ENCODE measurements at places on chromosomes 3 and 15.

- DNase-seq: no peak
Measured at GRCh38 chr3:50001511-50001910, 61.6 kb downstream of the RBM6 start.

- no peak for DNase-seq
Measured at GRCh38 chr15:52668133-52668532, 11.1 kb downstream of the ATOSA start.

DNA sequence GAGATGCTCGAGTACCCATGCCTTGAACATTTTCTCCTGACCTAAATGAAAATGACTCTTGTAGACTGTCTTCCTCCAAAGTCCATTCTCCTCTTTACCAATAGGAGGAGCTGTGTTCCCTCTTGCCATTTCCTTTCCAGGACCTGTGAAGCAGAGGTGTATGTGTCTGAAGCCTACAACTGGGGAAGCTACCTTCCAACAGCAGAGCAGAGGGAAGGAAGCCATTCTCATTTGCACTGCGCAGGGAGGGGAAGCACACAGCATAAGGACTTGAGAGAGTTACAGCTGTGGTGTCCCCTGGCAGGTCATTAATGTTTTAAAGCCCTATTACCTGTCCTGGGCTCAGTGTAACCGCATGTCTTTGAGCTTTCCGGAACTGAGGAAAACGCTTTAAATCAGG lies 38.7 kb downstream of the HSPBAP1 start:
- no peak for DNase-seq

DNA sequence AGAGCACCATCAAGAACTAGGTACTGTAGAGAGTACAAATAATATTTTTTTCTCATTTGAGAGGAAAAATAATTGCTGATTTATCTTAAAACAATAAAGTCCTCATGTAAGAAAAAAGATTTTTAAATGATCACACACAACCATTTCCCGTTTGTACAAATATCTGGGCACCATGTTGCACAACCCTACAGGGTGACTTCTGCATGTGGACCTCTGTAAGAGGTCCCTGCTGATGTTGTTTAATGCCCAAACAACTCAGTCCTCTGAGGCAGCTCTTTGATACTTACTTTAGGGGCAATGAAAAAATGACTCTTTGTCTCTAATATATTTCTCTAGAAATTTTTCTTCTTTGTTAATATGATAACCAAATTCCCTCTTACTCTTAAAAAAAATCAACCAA lies 168.1 kb upstream of the SATB1 start:
- no peak for DNase-seq

DNA sequence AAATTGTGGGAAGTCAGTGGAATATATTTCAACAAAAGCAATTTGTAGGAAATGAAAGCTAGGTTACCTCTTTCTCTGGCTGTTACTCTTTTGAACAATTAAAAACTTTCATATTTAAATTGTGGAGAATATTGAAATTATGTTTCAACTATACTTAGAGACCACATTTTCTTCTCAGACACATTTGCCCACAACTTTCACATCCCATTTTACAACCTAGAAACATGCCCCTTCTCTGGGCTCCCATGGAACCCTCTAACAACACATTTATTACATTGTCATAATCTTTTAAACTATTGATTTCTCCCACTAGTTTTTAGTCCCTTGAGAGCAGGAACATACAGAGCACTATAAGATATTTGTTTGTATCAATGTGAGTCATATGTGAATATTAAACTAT lies 211.7 kb upstream of the TTC14 start:
- no peak for DNase-seq

GRCh38 chr15:43509660-43510199 lies 7.7 kb upstream of the MAP1A start:
- DNase-seq: no peak

GRCh38 chr3:31345581-31345980 lies 187.1 kb upstream of the STT3B start:
- no peak for DNase-seq

- DNase-seq: no peak
Measured at GRCh38 chr3:105253225-105253624, 113.5 kb upstream of the ALCAM start.

DNA sequence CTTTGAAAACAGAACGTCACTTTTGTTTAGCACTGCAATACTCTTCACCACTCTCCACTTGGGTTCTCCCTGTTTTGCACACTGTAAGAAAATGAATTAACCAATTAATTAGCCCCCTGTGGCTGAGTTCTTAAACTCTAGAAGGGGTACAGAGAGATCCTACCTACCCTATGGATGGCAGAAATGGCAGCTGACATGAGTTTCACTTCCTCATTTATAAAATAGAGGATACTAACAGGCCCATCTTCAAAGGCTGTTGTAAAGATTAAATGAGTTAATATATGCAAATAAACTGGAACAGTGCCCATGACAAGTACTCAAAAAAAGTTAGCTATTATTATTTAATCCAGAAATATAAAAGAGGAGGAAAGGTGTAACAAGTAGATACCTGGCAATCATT lies 36.9 kb downstream of the SUCLG2 start:
- DNase-seq: no peak

GRCh38 chr3:40765884-40766283 lies 241.1 kb downstream of the ZNF621 start:
- no peak for DNase-seq

DNA sequence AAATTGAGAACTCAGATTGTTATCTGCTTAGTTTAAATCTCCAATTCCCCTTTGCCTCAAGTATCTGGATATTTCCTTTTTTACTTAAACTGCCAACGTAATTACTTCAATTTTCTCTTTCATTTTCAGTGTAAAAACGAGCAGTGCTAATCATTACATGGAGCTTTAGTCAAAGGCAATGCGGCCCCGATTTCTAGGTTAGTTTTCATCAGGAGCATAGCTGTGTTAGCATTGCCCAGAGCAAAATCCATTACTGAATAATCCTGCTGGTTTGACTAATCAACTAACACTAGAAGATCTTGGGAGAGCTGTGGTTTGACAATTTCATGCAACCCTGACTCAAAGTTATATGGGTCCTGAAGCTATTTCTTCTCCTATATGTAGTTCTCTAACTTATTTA lies 46.2 kb downstream of the ZPLD1 start:
- no peak for DNase-seq

DNA sequence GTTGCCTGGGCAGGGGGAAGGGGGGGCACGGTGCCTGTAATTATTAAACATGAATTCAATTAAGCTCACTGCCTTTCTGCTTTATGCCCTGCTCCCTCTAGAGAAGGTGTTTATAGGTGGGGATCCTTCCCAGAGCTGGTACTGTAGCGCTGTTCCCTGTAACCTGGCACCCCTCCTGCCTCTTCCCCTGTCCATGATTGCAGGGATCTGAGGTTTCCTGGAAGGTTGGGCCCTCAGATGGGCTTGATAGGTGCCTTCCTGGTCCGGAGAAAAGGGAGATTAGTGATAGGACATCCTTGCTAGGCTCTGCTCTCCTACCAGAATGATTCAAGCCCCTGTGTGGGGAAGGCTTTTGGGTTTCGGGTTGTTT lies 2.1 kb upstream of the FAM131A start:
- DNase-seq: no peak

- DNase-seq: no peak
Measured at GRCh38 chr3:143239031-143239430, 119.5 kb downstream of the CHST2 start.

- DNase-seq: peak; percentile 76
Measured at GRCh38 chr3:150384296-150385212, 23.5 kb upstream of the TSC22D2 start.

DNA sequence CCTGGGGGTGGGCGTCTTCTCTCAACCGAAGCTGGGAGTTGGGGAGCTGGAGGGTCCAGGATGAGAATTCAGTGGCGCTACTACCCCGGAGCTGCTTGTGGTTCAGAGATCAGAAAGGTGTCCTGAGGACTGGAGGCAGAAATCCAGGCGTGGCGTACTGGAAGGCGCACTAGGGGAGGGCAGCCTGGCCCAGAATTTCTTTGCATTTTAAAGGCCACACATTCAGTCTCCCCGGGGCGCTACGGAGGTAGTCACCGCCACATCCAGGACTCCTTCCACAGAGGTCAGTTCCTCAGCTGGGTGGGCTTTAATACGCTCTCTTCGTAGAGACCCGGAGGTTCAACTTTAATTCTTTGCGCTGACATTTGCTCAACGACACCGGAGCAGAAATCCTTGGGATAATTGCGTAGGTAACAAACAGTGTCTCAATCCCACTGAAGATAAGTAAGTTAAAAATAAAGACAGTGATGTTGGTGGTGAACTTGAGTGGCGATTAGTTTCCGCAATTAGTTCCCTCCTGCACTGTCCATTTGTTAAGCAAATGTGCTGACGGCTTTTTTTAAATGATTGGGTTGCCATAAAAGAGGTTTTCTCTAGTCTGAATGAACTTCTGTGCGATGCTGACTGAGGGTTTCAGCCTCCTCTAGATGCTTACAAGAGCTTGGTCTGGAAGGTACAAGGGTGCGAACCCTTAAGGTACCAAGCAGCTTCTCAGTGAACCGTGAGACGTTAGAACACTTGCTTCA lies 535 bp downstream of the MCTP2 start:
- no peak for DNase-seq

DNA sequence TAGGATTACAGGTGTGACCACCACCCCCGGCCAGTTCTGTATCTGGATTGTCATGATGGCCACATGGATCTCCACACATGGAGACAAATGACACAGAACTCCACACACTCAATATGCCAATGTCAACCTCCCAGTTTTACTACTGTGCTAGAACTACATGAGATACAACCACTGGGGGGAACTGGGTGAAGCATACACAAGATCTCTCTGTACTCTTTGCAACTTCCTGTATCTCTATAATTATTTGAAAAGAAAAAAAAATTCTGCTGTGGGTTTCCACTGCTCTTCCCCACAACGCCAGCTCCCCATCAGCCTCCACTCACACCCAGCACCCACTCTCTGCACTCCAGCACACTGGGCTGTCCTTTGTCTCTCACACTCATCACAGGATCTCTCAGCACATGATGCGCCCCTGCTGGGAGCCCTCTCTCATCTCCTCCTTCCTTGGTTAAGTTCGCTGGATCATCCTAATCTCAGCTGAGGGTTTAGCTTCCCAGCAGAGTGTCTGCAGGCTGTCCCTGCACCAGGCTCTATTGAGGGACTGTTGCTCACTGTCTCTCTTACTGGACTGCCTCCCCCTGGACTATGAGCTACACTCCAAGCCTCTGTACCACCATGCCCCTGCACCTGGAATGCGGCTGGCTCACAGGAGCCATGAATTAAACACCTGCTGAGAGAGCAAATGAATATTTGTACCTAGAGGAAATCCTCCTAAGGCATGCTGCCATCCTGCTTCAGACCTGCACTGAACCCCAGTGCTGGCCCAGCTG lies 10.7 kb upstream of the RAB43 start:
- no peak for DNase-seq

DNA sequence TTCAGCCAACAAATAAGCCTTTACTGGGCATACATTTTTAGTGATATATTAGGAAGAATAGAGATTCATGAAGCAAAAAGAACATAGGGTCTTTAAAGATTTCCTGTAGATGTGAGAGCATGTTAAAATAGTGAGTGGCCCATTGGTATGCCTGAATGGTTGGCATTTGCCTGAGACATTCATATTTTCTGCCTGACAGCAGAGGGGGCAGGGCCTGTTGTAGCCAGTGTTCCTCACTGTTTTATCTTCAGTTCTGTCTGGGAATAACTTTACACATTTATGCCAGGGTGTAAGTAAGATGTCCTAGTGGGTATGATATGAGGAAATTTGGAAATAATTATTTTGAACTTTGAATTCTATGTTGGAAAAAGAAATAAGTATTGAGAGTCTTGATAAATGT lies 704.7 kb upstream of the ARPP21 start:
- no peak for DNase-seq

DNA sequence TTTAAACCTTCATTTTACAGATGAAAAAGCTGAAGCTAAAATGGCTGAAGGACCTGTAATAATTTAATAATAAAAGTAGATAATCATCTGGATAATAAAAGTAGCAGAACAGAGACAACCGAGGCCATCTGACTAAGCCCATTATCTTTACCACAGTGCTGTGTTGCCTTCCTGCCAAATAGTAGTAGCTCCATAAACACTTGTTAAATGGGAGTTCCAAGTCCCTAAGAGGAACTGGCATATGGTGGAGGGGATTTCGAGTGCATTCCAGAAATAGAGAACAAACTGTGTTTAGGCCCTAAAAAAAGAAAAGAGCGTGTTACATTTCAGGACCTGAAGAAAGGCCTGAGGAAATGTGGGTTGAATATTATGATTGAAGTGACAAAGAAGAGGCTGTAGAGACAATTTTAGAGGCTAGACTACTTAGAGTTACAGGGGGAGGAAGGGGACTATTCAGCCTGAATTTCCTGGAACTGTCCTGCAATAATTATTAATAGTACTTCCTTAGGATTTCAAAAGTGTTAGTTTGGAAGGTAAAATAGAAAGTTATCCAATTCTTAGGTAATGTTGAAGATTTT lies 424.3 kb downstream of the ROBO2 start:
- DNase-seq: no peak

DNA sequence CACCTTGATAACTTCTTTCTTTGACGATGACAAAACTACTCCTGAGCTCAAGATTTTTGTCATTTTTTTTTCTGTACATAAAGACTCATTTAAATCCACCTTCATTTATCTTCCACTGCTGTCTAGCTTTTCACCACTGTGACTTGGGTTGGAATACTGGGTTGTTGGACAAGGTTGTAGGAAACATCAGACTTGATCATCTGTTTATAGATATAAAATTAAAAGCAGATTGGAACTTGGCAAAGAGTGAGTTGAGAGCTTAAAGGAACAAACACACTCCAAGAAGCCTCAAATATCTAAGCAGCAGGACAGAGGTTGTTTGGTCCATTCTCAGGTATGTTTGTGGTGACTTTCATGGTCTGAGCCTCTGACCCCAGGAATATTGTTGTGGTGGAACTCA lies 141.7 kb upstream of the NDN start:
- no peak for DNase-seq

DNA sequence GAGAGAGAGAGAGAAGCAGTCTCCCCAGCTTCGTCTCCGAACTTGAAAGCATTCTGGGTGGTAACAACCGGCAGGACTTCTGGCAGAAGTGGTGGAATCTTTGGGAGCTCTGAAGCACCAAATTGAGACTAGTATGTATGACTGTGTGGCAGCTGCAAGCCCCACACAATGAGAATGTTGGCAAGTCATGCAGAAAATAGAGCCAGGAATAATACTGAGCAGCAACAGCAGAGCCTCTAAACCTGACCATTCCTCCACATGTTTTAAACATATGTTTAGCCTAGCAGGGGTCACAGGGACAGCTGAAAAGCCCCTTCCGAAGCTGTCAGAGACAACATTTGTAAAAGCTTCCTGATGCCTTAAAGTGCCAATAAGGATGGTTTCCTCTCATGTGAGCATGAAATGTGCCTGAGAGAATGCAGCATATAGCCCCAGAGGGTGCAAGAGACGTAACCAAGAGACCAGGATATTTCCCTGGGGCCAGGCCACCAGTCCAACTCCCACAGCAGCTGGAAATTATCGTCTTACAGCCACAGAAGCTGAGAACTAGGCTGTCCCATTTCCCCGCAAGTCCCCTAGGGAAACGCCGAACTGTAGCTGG lies 178.6 kb upstream of the CCDC54 start:
- DNase-seq: no peak
